ENCODE measurements at places on chromosomes 11 and 22.

- no peak for DNase-seq
Observed at GRCh38 chr11:131481303-131481702, 110.9 kb downstream of the NTM start.

DNA sequence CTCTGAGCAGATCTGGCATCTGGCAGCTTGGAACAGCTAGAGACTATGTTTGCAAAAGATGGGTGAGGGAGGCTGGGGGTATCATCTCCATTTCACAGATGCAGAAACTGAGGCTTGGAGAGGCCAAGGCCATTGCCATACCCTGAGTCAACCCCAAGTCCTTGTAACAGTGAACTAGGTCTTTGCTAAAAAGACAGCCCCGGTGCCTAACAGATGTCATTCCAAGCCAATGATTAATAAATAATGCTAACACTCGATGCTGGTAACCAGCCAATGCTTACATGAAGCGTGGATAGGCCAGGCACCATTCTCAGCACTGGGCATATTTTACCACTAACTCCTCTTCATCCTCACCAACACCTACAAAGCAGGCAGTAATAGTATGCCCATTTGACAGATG is 164.0 kb downstream of the MN1 start:
- DNase-seq: no peak

GRCh38 chr22:36166518-36167220 is 6.1 kb upstream of the APOL3 start:
- no peak for DNase-seq

- DNase-seq: no peak
Observed at GRCh38 chr11:21026685-21027084, 357.3 kb downstream of the NELL1 start.

Data from CD4-positive, alpha-beta T cell treated with Interleukin-4 for 1 hour (primary cell).